Glutamatergic neuron (in vitro differentiated cells): ENCODE measurements at places on chromosomes 2 and 18. TPM values are rescaled to one million over a fixed set of nuclear protein-coding genes. Genes with fewer than 3 reads are reported as not detected.

- no peak overlapping the region for H3K4me3 ChIP-seq
- DNase-seq: no peak
- no peak overlapping the region for H3K27ac ChIP-seq
- H3K36me3 ChIP-seq: no peaks in the 10 kb centered on the region
- H3K27me3 ChIP-seq: peaks cover 6% of the 10 kb centered on the region
These were observed 115.1 kb upstream of the GPC1 start for GRCh38 chr2:240320204-240320993.

DNA sequence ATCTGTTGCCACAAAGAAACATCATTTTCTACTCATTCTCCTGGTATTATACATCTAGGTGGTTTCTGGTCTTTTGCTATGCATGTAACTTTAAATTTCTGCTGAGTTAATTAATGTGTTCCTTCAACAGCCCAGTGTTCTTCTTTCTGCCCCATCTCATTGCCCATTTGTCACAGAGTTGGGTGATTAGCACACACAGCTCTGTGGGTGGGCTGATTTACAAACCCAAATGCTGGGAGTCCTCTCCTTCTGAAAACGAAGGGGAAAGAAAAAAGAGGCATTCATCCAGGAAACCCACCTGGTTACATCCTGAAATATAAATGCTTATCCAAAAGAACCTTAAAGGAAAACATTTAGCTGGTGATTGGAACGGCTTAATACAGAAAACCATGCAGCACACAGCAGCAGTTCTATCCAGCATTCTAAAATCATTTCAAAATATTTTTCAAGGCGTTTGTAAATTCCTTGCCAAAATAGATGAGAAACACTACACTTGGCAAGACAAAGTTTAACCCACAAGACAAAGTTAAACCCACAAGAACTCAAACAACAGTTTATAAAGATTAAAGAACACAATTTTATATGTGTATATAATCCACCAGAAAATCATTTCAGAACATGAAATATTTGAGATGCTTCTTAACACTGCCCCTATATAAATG is 177.9 kb downstream of the ANTXR1 start:
- H3K4me1 ChIP-seq: peaks cover 12% of the 10 kb centered on the region
- H3K27ac ChIP-seq: no peak overlapping the region
- H3K27me3 ChIP-seq: no peaks in the 10 kb centered on the region
- no peak for DNase-seq
- peaks cover 6% of the 10 kb centered on the region for H3K36me3 ChIP-seq
- H3K4me3 ChIP-seq: no peak overlapping the region

The TUBA3E gene
- not detected for total RNA-seq

The SNORC gene
- 2.4 TPM for total RNA-seq

- DNase-seq: peak; percentile 38
- no peak overlapping the region for H3K4me3 ChIP-seq
- no peaks in the 10 kb centered on the region for H3K36me3 ChIP-seq
- H3K27ac ChIP-seq: peak overlapping the region; percentile 68
These were observed 131.4 kb downstream of the MSH2 start for GRCh38 chr2:47534179-47534919.

- DNase-seq: peak; percentile 61
- H3K27ac ChIP-seq: peak within 1 kb of the TSS; percentile 35
- H3K4me1 ChIP-seq: peaks cover 28% of the 10 kb centered on the region
- H3K27me3 ChIP-seq: peaks cover 12% of the 10 kb centered on the region
These were observed at the start of gene TMEM163 for GRCh38 chr2:134718817-134719814. Gene TMEM163 (minus strand): TSS chr2:134719000.

The FAM237A gene
- total RNA-seq: not detected

GRCh38 chr2:109516445-109517117 is 97.2 kb downstream of the SEPTIN10 start:
- no peaks in the 10 kb centered on the region for H3K36me3 ChIP-seq
- peaks cover 11% of the 10 kb centered on the region for H3K4me1 ChIP-seq
- peaks cover 7% of the 10 kb centered on the region for H3K27me3 ChIP-seq
- peak; percentile 90 for DNase-seq

The PPP1R1C gene
- total RNA-seq: 13.8 TPM

The TSPYL6 gene
- 0.27 TPM for total RNA-seq

The MXD1 gene
- 15.8 TPM for total RNA-seq

DNA sequence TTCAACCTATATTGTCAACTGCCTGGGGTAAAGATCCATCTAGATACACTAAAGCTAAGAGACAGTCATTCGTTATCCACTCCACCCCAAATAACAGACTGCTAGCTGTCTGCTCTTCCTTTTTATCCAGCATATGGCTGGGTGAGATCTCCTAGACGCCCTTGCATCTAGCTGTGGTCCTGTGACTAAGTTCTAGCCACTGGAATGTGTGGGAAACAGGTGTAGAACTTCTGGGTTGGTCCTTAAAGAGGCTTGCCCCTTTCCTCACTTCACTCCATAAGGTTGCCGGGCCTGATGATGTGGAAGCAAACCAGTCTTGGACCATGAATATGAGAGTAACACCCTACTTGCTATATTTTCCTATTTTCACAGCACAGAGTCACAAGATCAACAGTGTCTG is 3.2 kb downstream of the COA5 start:
- DNase-seq: no peak
- H3K27ac ChIP-seq: no peak overlapping the region
- H3K36me3 ChIP-seq: no peaks in the 10 kb centered on the region
- H3K4me3 ChIP-seq: no peak overlapping the region
- H3K27me3 ChIP-seq: peaks cover 7% of the 10 kb centered on the region

GRCh38 chr18:25067275-25068025 is 284.5 kb downstream of the ZNF521 start:
- H3K36me3 ChIP-seq: no peaks in the 10 kb centered on the region
- peaks cover 2% of the 10 kb centered on the region for H3K27me3 ChIP-seq
- DNase-seq: no peak
- peaks cover 38% of the 10 kb centered on the region for H3K4me1 ChIP-seq
- H3K27ac ChIP-seq: no peak overlapping the region
- H3K4me3 ChIP-seq: no peak overlapping the region

DNA sequence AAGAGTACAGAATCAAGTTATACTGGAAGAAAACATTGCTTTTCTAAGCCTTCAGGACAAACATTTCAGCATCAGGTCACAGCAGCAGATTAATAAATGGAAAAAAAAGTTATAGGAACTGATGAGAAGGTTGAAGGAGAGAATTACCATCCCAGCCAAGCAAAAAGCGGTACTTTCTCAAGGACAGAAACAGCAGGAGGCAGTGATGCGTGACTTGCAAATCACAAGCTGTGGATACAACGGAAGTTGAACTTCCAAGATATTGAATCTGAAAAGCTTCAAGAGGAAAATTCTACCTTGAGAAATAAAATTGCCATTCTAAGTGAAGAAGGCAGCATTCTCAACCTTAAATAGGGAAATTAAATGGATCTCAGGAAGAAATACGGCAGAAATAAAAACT is 18.5 kb upstream of the SERPINB12 start:
- no peak overlapping the region for H3K27ac ChIP-seq
- DNase-seq: no peak
- H3K36me3 ChIP-seq: no peaks in the 10 kb centered on the region
- no peak overlapping the region for H3K4me3 ChIP-seq
- peaks cover 3% of the 10 kb centered on the region for H3K4me1 ChIP-seq
- H3K27me3 ChIP-seq: no peaks in the 10 kb centered on the region

- peak overlapping the region; percentile 22 for H3K27ac ChIP-seq
- DNase-seq: peak; percentile 61
- peaks cover 7% of the 10 kb centered on the region for H3K36me3 ChIP-seq
- no peak overlapping the region for H3K4me3 ChIP-seq
- H3K4me1 ChIP-seq: peaks cover 13% of the 10 kb centered on the region
These were observed 256.7 kb downstream of the HDAC4 start for GRCh38 chr2:239143858-239144712.

DNA sequence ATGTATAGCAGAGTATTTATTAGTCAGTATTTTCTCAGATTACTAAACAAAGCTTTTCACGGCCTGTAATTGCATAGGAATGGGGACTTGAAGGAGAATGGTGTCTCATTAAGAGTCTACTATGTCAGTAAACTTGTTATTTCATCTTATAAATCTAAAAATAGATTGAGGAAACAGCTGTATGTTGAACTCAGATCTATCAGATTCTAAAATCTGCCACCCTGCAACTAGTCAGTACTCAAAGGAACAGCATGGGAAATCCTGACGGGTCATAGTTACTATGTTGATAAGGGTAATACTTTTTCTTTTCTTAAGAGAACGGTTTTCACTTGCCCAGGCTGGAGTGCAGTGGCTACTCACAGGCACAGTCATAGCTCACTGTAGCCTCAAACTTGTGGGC is 70.2 kb upstream of the EMILIN2 start:
- DNase-seq: no peak
- no peak overlapping the region for H3K4me3 ChIP-seq

DNA sequence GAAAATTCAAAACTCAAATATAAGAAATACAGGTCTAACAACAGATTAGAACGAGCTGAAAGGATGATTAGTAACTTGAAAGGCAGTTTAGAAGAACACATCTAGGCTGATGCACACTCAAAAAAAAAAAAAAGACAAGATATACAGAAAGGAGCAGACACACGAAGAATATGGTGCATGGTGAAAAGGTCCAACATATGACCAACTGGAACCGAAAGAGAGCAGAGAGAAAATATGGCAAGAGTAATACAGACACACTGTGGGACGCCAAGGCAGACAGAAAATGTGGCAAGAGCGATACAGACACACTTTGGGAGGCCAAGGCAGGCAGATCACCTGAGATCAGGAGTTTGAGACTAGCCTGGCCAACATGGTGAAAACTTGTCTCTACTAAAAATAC is 39.8 kb downstream of the NDUFA10 start:
- peaks cover 9% of the 10 kb centered on the region for H3K4me1 ChIP-seq
- H3K4me3 ChIP-seq: no peak overlapping the region
- no peak overlapping the region for H3K27ac ChIP-seq
- no peak for DNase-seq

The PCARE gene
- total RNA-seq: 0.66 TPM

- H3K36me3 ChIP-seq: no peaks in the 10 kb centered on the region
- DNase-seq: no peak
- no peaks in the 10 kb centered on the region for H3K27me3 ChIP-seq
- H3K27ac ChIP-seq: no peak overlapping the region
These were observed 259.6 kb downstream of the CLIP4 start for GRCh38 chr2:29374823-29375222.

The RNF152 gene
- 16.9 TPM for total RNA-seq
